Stimulated activated naive CD8-positive, alpha-beta T cell treated with anti-CD3 and anti-CD28 coated beads, Interleukin-15, Interleukin-2, amounts not matched to agents 100 U/mL and 50 U/mL, for 24 hours (primary cell): ENCODE measurements at places on chromosomes 2 and 18.

- DNase-seq, result peak; percentile 84
Measured at GRCh38 chr2:84880645-84881521, at the start of gene TRABD2A. TSS of gene TRABD2A (minus strand) at chr2:84881084. CDS start at chr2:84881039, 45 bp downstream.

DNA sequence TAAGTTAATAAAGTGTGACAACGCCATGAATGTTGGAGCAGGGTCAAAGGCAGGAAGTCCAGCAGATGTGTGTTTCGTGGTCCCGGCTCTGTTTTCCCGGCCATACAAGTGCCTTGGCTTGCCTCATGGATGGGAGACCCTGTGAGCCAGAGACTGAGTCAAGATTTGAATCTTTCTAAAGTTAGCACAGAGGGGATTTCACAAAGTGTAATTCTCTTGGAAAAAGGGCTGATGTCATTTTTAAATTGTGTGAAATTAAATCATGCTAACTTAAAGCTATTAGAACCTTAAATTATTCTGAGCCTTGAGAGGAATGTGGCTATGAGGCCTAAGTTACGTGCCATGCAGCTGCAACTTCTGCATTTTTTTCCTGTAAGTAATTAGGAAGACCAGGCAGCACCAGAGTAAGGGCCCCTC is 38.3 kb upstream of the RALBP1 start:
- DNase-seq, result no peak

DNA sequence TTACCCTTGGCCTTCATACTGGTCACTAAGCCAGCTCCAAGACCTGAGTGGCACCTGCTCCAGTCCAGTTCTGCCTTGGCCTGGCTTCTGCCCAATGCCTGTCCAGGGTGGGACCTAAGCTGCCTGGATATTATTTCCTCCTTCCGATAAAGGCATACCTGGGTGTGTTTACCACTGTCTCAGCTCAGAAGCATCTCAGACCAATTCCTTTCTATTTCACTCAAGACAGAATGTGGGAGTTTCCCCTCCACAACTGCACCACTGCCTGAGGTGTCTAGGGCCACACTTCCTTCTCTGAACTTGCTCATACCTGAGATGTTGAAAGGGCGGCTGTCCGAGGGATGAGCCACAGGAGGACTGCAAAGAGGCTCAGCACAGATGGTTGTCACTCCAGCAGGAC is 18.4 kb upstream of the CAB39 start:
- no peak for DNase-seq

- DNase-seq, result no peak
Measured at GRCh38 chr2:219739066-219739465, 111.6 kb downstream of the SLC4A3 start.

DNA sequence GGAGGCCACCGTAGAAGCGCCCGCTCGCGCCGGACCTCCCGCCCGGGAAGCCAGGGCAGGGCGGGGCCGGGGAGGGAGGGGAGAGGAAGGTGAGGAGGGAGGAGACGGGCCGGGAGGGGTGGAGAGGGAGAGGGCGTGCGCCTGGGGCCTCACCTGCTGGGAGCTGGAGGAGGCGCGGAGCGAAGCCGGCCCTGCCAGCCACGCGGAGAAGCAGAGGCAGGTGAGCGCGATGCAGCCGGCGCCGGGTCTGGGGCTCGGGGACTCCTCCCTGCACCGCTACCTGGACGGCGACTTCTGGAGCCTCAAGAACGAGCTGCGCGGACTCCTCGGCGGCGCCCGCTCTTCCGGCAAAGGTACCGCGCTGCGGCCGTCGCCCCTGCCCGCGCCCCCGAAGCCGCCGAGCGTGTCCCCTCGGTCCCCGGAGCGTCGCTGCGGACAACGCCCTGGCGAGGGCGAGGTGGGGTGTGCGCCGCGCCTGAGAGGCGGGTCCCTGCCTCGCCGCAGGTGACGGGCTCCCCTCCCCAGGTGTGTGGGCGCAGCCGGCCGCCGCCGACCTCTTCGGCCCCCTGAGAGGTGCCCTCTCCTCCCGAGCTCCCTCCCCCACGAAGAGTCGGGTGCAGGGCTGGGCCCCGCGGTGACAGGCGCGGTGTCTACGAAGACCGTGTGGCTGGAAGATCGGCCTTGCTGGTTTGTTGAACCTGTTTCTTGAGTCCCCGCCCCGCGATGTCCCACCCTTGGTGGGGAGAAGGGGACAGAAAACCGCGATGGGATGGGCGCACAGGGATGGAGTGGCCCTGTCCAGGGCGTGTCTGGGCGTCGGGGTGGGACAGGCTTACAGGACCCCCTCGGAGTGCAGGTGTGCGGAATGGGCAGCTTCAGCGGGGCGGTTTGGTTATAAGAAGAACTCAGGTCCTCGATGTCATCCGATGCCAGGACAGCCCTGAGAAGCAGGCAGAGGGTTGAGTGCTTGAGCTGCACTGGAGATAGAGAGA is at the start of gene ACOXL:
Gene ACOXL (plus strand): TSS at position 152 of the 992 bp plus-strand sequence. CDS start 35,817 bp downstream, outside the sequence.
- DNase-seq, result no peak

- no peak for DNase-seq
Measured at GRCh38 chr2:179447421-179447820, 182.8 kb upstream of the SESTD1 start.

DNA sequence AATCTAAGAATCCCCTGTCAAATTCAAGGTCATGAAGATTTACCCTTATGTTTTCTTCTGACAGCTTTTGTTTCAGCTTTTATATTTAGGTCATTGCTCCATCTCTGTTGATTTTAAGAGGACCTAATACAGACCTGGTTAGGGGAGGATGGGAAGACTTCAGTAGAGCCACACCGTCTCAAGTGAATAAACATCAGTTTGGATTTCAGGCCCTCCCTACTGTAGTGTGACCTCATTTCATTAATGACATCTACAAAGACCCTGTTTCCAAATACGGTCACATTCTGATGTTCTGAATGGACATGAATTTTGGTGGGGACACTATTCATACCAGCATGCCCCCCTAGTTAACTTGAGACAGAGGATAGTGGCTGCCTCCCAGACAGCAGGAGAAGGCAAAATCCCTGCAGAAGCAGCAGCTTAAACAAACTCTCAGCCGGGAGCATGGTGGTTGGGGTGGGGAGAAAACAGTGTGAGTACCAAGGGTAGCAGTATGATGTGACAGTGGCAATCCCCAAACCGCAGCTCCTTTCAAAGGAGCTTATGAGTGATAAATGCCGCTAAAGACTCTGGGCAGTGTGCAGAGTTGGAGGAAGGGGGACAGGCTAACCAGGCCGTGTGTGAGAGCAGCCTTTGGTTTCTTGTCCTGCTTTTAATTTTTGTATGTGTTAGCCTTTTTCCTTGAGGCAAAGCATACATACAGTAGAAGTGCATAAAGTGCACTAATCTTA is 65.9 kb upstream of the TNP1 start:
- no peak for DNase-seq

DNA sequence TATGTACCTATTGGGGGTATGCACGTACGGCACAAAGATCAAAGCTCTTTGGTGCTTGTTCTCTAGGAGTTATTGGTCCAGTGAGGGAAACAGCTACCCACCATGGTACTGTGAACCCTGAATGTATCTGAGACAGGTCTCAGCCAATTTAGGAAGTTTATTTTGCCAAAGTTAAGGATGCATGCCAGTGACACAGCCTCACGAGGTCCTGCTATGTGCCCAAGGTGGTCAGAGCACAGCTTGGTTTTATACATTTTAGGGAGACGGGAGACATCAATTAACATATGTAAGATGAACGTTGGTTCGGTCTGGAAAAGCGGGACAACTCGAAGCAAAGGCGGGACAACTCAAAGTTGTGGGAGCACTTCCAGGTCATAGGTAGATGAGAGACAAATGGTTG is 75.8 kb downstream of the SOWAHC start:
- DNase-seq, result no peak

GRCh38 chr18:62659698-62660097 is 55.6 kb upstream of the PHLPP1 start:
- DNase-seq, result no peak

- no peak for DNase-seq
Measured at GRCh38 chr2:209998596-209998995, 3.8 kb upstream of the RPE start.

DNA sequence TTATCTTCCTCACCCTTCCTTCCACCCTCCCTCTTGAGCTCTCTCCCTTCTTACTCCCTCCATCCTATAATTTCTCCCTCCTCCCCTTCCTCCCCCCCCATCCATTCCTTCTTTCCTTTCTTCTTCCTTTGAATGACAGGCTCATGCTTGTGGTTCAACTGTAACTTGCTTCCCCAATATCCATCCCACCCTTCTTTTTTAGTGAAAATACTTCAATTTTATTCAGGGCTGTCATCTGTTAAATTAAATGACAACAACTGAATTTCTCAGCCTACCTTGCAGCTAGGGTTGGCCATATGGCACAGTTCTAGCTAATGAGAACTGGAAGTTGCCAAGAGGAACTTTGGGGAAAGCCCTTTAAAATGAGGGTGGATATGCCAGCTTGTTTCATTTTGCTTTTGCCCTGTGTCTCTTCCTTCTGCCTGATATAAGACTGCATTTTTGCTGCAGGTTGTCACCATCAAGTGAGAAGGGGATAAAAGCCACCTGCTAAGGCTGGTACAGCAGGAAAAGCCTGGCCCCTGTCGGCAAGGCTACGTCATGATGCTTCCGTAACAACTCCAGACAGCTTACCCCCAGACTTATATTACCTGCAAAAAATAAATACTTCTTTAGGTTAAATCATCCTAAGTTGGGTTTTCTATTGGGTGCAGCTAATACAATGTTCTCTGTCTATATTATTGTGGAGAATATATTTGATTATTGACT is 121.8 kb downstream of the NXPH2 start:
- no peak for DNase-seq

DNA sequence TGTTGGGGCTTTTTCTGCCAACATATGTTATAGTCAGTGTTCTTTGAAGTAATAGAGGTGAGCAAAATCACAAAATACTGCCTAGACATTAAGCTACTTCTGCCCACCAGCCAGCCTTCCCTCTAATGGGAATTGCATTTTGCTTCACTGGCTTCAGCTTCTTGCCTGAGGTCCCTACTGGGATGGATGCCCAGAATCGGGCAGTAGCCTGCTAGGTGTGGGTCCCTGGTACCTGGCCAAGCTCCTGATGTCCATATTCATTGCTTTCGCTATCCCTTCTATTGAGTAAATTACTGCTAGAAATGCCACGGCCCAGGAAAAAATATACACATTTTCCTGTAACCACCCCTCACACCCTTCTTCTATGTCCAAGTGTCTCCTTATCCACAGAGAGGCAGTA is 27.0 kb downstream of the CRYGD start:
- no peak for DNase-seq

- no peak for DNase-seq
Measured at GRCh38 chr18:2412281-2412680, 159.0 kb downstream of the METTL4 start.

DNA sequence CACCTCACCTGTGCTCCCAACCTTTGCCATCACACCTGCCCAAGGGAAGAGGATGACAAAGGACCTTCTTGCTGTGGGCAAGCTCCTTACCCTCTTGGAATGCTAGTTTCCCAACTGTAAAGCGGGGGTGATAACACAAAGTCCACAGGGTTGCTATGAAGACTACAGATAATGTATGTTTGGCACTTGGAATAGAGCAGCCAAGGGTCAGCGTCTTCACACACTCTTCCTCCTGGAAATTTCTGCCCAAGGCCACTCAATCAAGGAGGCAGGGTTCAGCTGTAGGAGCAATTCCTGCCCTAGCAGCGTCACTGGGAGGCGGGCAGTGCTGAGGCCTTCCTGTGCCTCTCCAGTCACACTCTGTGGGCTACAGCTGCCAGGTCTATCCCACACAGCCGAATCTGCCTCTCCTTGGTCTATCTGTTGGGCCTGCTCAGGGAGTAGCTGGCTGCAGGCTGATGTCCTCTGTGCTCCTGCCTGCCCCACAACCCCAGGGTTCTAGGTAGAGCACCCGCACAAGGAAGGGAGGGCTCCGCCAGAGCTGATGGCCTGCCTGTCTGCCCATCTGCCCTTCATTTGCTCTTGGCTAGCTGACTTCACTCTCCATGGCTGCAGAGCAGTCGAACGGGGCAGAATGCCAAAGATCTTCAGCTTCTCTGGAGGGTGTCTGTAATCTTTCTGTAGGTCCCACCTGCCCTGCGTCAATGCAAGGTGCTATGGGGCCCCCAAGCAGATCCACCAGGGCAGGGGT is 91.9 kb downstream of the MRO start:
- no peak for DNase-seq
